HT1080 (cell line): ENCODE measurements at places on chromosomes 5 and 9. TPM values are rescaled to one million over a fixed set of nuclear protein-coding genes. Genes with fewer than 3 reads are reported as not detected.

- DNase-seq = no peak
These were observed 55.4 kb downstream of the FXN start for GRCh38 chr9:69090946-69091345.

DNA sequence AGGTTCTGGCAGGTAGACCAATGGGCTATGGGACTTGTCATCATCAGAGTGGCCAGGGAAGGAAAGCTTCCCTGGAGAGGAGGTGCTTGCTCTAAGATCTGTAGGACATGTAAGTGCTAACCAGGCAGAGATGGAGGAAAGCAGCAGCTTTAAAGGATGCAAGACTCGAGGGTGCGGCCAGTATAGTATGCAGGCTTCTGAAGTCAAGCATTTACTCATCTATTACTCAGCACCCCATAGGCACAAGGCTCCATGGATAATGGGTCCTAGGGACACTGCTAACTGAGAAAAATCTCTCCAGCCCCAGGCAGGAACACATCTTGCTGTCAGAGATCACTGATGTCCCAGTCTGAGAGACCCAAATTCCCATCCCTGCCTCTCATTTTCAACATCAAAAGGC, 49.7 kb downstream of the WWC1 start:
- DNase-seq = peak; percentile 21

DNA sequence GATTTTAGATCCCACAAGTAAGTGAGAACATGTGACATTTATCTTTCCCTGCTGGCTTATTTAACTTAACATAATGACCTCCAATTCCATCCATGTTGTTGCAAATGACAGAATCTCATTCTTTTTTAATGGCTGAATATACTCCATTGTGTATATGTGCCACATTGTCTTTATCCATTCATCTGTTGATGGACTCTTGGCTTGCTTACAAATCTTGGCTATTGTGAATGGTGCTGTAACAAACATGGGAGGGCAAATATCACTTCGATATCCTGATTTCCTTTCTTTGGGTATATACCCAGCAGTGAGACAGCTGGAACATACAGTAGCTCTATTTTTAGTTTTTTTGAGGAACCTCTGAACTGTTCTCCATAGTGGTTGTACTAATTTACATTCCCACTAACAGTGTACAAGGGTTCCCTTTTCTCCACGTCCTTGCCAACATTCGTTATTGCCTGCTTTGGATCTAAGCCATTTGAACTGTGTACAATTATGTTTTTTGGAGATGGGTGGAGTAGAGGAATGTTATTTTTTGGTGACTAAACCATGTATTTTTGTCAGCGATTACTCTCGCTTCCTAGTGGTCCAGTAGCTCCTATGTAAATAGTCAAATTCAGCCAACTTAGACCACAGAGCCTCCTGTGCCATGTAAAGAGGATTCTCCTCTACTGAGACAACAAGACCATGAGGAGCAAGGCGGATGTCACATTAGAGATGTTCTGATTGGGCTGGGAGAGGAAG, 60.6 kb downstream of the TNFSF15 start:
- no peak for DNase-seq

- DNase-seq = no peak
These were observed 125.3 kb downstream of the ROR2 start for GRCh38 chr9:91824601-91825305.

The KLF9 gene
- 6.0 and 7.3 TPM in 2 replicates for total RNA-seq
